Stimulated activated CD8-positive, alpha-beta memory T cell treated with anti-CD3 and anti-CD28 coated beads, Interleukin-15, amount 100 ng/mL, for 1 hour (primary cell): ENCODE measurements at places on chromosomes 11 and 22.

DNA sequence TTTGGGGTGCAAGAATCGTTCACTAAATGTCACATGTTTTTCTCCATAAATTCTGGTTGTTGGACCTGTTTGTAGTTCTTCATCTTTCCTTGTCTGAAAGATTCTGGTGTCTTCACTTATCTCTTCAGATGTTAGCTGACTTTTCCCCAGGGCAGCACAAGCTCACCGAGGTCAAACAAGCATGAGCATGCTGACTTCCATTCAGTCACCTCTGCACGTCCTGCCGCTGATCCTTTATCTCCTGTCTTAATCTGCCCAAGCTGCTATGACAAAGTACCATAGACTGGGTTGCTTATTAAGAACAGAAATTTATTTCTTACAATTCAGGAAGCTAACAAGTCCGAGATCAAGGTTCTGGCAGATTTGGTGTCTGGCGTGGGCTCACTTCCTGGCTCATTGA lies 800.6 kb downstream of the NTM start:
- no peak for DNase-seq

- DNase-seq = no peak
Observed at GRCh38 chr11:7165911-7166310, 77.1 kb downstream of the RBMXL2 start.

DNA sequence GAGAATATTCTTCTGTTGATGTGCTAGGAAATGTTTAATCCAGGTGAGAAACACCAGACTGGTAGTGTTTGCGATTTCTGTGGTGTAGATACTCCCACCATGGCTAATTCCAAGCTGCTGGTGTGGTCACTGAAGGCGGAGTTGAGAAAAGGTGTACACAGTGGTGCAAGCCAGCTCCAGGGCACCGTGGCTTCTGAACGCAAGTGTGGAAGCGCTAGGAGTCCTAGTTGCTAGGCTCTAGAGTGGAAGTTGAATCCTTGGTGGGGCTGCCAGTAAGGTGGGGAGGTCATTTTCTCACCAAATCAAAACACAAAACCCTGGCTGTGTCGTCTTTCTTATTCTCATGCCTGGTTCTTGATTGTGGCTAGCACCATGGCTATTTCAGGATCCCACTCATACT lies 61.6 kb downstream of the ZBTB16 start:
- DNase-seq = no peak

- DNase-seq = no peak
Observed at GRCh38 chr22:20022978-20023613, 2.2 kb downstream of the TANGO2 start.

- DNase-seq = no peak
Observed at GRCh38 chr11:3904228-3904627, 48.8 kb downstream of the STIM1 start.

DNA sequence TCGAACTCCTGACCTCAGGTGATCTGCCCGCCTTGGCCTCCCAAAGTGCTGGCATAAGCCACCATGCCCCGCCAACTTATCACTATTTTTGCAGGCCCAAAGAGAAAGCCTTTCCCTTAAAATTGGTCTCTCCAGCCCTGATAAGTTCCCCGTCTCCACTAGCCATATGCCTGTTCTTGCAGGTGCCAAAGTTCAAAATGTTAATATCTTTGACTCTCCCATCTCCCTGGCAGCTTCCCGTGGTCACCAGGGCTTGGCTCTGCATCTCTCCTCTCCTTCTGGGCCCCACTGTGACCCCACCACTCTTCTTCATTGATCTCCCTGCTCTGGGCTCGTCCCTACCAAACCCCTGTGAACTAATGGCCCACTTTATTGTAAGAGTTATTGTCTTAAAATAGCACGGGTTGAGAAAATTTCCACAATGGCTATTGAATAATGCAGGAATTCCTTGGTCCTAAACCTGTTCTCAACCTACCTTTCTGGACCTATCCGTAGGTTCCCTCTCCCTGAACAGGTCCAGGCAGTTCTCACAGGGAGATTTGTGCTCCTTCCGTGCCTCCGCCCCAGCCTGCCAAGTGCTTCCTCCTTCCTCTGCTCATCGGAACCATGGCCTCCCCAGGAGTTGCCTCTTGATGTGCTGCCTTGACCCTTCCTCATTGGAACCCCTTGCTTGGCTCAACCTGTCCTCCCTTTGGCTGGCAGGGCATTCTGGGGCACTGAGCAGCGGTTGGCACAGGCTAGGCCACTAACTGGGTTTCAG lies 147.5 kb downstream of the DSCAML1 start:
- no peak for DNase-seq

GRCh38 chr11:15113381-15113780 lies 1.3 kb upstream of the INSC start:
- no peak for DNase-seq

- no peak for DNase-seq
Observed at GRCh38 chr11:13143486-13144297, 133.9 kb upstream of the BMAL1 start.

DNA sequence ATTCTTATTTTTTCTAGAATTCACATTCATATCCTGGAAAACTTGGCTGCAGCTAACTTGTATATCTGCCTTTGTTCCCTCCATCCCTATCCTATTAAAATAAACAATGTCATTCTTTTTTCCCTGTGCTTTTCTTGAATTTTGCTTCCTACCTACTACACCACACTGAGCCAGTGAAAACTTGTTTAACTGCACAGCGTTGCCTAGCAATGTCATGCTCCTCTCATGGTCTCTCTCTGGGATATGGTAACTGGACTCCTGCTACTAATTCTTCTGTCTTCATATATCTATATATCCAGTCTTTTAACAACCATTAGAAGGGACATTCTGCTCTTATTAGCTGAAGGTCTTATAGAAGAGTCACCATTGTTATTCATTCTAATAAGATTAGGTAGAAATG lies 434.4 kb downstream of the METTL15 start:
- DNase-seq = no peak

DNA sequence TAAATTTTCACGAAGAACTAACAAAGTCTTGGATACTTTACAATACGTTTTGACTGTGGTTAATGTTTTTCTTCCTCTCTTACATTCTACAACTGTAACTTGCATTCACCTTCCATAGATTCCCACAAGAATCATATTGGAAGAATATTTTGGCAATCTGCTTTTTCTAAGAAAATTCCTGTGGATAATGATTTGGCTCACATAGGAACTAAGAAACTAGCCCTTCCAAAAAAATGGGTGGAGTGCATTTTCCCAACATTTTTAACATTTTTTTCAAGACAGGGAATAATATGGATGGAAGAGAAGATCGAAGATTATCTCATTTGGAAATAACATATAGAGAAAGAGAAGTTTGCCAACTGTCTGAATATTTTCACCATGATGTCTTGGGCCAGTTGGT lies 256.9 kb upstream of the POU2AF2 start:
- no peak for DNase-seq

DNA sequence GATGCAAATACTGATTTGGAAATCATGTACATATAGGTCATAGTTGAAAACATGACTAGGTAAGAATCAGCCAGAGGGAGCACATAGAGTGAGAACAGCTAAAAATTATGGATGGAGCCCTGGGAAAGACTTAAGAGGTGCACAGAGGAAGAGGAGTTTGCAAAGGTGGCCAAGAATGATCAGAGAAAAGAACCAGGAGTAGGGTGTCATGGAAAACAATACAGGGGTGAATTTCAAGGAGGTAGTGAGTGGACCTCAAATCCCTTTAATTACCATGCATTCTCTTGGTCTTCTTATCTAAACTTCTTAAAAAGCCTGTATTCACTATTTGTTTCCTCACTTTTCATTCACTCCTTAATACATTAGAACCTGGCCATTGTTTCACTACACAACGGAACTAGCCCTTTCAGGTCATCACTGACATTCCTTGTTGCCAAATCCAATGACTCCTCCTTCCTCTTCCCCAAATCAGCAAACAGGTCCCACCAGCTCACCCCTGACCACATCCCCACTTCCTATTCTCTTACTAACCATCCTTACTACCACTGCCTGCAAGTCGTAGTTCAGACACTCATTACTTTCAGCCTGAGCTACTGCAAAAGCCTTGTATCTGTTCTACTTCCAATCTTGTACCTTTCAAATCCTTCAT lies 22.6 kb downstream of the BUD13 start:
- no peak for DNase-seq

DNA sequence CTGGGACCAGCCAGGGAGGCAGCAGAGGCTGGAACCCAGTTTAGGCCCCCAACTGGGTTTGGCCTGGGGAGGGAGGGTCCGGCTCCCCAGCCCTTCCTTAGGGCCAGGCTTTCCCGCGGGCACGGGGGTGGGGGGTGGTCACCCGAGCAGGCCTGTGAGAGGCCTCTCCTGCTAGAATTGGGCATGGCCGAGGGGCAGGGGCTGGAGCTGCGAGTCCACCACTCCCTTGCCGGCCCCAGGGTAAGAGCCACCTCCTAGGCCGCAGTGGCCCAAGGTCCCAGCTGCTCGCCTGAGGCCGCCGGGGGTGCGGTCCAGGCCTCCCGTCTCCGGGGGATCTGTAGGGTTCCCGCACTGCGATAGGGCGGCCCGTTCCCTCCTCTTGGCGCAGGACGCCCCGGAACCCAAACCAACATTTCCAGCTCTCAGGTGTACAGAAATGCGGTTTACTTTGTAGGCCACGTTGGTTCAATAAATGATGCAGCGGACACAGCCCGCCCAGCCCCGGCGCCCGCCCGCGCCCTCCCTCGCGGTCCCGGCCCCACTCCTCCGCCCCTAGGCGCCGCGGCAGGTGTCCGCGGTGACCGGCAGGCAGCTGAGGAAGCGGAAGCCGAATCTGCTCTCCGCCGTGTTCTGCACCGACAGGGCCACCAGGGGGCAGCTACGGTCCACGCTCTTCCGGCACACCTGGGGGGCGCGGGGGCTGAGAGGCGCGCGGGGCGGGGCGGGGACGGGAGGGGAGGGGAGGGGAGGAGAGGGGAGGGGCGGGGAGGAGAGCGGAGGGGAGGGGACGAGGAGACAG lies 5.9 kb downstream of the LMNTD2 start:
- no peak for DNase-seq

DNA sequence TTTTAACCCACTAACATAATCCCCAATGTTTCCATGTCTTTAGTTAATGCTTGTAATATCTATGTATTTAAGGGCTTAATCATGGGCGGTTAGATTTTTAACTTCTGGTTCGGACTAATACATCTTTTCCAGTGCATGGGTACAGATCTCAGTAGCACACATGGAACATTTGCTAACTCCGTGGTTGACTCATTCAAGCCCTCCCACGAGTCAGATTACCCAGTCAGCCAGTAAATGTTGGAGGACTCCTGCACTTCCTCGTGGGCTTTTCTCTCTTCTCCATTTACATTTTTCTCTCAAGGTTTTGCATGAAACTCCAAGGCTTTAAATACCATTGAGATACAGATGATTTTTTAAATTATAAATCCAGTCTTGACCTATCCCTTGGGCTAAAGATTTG lies 313.9 kb downstream of the ST3GAL4 start:
- DNase-seq = no peak

DNA sequence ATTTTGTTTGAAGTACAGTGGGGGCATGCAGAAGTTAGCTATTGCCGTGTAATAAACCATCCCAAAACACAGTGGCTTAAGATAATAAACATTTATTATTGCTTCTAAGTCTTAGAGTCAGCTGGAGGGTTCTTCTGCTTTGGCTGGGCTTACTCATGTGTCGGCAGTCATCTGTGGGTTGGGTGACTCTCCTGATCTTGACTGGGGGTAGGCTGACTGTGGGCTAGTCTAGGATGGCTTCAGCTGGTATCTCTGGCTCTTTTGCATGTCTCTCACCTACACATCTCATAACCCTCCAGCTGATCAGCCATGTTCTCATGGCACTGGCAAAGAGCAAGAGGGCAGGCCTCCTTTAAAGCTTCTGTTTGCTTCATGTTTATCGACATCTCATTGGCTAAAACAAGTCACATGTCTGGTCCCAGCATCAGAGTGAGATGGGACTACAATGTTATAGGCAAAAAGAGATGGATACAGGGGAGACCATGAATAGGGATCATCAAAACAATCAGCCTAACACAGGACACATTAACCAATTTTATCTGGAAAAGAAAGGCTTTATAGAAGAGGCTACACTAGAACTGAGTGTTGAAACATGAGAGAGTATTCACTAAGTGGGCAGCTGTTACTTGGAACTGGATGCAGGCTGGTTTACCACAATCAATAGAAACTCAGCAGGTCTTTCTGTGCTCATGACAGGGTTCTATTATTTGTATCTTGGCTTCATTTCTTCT lies 5.1 kb downstream of the LRRC51 start:
- DNase-seq = no peak

- DNase-seq = no peak
Observed at GRCh38 chr11:121467965-121468364, 15.2 kb upstream of the SORL1-AS1 start.

DNA sequence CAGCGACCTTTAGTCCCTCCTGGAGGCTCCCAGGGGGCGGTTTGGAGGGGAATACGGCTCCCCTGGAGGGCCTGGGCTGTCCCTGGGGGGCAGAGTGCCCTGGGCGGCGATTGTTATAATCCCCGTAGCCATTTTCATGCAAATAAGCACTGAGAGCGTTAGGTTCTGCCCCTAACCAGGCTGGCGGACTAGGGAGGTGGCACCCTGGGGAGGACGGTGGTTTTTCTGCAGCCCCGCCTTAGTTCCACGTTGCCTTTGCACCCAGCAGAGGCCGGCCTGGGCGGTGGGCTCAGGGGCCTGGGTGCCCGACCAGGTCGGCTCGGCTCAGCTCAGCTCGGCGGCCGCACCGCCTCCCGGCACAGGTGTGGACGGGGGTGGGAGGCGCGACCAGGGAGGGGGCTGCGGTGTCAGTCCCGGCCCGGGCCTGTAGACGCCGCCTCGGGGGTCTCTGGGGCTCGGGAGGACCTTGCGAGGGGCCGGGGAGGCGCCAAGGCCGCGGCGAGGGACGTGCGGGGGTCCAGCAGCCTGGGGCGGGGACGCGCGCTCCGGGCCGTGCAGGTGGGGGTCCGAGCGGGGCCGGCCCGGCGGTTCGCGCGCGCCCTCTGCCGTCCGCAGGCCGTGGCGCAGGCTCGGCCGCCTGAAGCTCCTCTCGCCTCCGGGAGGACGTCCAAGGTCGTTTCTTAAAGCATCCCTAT lies 2.3 kb upstream of the DUSP8 start:
- DNase-seq = no peak

- no peak for DNase-seq
Observed at GRCh38 chr11:117610901-117611300, 186.1 kb downstream of the DSCAML1 start.

GRCh38 chr22:43743131-43743530 lies 69.0 kb downstream of the EFCAB6 start:
- DNase-seq = no peak

DNA sequence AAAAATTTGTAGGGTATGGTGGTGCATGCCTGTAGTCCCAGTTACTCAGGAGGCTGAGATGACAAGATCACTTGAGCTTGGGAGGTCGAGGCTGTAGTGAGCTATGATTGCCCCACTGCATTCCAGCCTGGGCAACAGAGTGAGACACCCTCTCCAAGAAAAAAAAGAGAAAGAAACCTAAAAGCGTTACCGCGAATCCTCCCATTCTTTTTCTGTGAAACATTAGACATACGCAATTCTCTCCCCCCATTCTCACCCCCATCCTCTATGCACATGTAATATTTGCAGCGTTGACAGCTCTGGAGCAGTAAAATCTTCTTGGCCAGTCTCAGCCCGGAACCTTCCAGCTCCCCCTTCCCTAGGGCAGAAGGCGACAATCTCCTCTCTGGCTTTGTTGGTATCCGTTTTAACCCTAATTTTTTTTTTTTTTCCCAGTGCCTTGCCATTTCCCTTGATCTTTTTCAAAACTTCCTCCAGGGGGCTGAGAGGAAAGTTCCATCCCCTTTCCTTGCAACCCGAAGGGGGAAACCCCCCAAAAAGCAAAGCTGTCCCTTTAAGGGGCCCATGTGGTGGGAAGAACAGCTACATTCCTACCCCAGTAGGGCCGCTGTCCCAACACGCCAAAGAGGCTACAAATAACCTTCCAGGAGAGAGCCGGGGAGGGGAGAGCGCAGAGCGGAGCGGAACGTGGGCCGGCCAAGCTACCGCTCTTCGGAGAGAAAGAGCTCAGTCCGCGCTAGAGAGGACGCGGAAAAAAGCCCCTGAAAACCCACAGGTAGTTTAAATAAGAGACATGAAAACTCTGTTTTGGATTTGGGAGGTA lies 1.9 kb downstream of the LRP4 start:
- no peak for DNase-seq
